NCI-H1092 treated with DMSO at 0.1 percent for 48 hours (cell line): ENCODE measurements at places on chromosomes 7 and 10.

DNA sequence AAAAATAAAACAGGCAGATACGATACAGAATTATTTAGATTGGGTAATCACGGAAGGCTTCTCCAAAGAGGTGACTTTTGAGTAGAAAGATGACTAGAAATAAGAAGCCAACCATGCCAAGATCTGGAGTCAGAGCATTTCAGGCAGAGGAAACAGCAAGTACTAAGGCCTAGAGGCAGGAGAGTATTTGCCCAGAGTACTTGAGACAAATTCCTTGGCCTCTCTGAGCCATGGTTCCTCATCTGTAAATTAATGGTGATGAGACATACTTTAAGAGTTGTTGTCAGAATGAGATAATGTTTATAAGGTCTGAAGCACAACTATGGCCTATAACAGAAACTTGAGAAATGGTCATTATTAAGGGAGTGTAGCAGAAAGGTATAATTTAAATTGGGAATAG is 15.8 kb upstream of the GPR37 start:
- no peak for DNase-seq

DNA sequence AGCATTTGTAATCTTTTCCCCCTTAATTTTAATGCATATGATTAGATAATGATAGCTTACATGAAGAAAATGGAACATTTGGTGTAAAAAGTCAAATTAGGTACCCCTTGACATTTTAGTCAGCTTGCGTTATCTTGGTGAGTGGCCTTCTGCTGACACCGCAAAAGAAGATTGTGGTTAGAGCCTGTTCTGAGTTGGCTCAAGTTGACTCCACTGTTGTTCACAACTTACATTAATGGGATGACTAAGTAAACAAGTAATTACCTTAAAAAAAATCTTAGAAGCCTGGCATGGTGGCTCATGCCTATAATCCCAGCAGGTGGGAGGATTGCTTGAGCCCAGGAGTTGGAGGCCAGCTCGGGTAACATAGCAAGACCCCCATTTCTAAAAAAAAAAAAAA is 24.2 kb downstream of the TRRAP start:
- no peak for DNase-seq

DNA sequence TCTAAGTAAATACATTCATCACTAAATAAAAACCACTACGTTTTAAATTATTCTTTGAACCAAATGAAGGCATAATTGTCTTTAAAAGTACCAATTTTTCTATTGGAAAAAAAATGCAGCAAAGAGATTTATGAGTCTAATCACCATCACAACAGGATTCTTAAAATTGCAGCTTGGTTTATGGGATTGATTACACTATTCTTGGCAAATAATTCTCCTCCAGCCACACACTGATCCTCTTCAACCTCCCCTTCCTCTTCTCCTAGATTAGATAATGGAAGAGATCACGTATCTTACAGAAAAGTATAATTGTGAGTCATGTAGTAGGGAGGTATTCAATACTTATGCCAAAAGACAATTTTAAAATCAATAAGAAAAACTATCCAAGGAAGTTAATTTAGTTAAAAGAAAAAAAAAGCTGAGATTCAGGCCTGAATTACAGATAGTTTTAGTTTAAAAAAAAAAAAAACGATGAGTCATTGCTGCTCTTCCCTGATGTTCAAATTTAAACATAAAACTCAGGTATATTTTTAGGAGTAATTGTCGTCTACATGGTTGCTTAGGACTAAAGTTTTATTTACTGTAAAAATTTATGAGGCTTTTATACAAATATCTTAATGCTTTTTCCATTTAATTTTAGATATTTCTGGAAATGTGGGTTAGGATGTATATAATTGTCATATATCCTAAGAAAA is 133.7 kb upstream of the CDK1 start:
- DNase-seq: peak; percentile 12

GRCh38 chr7:47455872-47456185 is 126.1 kb downstream of the TNS3 start:
- DNase-seq: no peak

- no peak for DNase-seq
Observed at GRCh38 chr7:98526059-98526458, 91.0 kb upstream of the NPTX2 start.

DNA sequence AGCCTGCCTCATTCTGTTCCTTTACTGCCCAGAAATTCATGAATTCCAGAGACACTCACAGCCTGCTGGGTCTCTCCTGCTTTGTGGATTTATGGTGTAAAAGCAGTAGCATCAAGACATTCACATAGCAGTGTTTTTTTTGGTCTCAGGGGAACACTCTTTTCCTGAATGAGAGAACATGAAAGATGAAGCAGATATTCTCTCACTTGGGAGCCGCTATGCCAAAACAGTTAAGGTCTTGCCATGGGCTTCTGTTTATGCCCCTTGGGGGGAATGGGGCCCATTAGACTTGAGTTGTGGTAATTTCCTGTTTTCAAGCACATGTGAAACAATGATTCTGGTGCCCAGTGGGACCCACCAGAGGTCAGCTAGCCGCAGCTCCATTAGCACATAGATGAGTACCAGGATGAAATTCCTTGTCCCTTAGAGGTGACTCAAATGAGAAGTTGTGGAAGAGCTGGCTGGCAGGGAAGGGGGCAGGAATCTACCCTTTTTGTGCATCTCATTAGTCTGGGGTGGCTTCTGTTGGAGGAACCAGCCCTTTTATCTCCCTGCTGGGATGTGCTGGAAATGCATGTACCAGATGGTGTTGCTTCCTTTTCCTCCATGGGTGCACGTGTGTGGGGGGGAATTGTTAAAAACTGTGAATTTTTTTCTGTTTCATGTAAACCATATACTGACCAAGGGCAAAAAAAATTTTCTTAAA is 13.3 kb downstream of the BMPER start:
- no peak for DNase-seq
